ENCODE measurements at places on chromosomes 5 and 9. TPM values are rescaled to one million over a fixed set of nuclear protein-coding genes. Genes with fewer than 3 reads are reported as not detected.

The CARD6 gene
- total RNA-seq: 3.0 TPM

The IL3 gene
- total RNA-seq: not detected

DNA sequence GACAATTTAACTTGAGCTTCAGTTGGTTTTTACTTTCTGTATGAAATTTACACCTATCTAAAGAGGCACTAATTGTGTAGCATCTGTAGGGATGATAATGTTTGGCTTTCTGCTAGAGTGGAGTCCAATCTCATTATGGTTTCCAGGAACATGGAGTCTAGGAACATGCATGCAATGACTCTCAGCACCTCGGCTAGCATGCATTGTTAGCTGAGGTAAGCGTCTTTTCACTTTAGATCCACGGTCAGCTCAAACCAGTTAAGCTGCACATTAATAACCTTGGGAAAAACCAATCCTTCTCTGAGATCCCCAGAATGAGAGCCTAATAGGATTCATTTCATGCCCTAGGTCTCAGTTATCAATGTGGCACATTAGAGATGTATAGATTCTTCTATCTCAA is 7.8 kb upstream of the GDA start:
- no peak overlapping the region for H3K4me3 ChIP-seq
- DNase-seq: no peak
- peaks cover 4% of the 10 kb centered on the region for H3K27me3 ChIP-seq
- no peaks in the 10 kb centered on the region for H3K36me3 ChIP-seq
- H3K27ac ChIP-seq: no peak overlapping the region

- no peak for DNase-seq
- H3K4me1 ChIP-seq: no peaks in the 10 kb centered on the region
- H3K27me3 ChIP-seq: no peaks in the 10 kb centered on the region
- H3K4me3 ChIP-seq: no peak overlapping the region
These were observed 255.9 kb upstream of the ACO1 start for GRCh38 chr9:32128546-32128945.

DNA sequence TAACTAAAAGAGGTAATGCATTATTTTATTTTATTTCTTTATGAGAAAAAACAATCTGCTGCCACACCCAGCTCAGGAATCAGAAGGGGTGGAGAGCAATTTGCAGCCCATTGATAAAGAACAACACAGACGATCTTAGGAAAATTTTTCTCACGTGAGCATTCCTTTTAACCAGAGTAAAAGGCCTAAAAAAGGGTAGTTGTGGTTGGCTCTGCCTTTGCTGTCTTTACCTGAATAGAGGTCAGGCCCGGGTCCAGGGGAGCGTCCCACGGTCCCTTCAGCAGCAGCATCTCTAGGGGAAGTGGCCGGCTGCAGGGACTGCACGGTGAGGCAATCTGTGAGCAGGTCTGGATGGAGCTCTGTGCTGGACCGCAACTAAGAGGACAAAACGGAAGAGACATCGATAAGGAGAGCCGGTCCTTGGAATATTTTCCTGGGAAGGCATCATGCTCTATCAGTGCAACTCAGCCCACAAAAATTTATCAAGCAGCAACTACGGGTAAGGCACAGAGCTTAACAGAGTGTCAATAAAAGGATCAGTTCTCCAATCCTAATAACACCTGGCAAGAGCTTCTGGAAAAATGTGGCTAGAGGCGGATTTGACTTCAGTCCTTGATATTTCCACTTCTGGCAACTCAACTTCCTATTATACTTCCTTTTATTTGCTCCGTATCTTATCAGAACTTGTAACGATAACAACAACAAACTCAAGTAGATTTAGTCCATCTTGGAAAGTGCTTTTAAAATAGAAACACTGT is 372.8 kb upstream of the RFX3 start:
- H3K27me3 ChIP-seq: no peaks in the 10 kb centered on the region
- DNase-seq: no peak
- no peak overlapping the region for H3K27ac ChIP-seq
- H3K36me3 ChIP-seq: no peaks in the 10 kb centered on the region
- no peaks in the 10 kb centered on the region for H3K4me1 ChIP-seq

DNA sequence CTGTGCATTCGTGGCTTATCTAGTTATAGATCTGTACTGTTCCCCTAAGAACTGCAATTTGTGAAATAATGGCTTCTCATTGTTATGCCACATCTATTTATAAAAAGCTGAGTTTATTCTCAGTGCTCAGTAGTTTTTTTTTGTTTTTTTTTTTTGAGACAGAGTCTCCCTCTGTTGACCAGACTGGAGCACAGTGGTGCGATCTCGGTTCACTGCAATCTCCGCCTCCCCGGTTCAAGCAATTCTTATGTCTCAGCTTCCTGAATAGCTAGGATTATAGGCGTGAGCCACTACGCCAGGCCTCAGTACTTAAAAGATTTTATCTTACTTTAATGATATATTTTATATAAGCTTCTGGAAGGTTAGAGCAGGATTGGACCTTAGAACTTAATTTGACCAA is 19.0 kb downstream of the SEC61B start:
- H3K4me3 ChIP-seq: no peak overlapping the region
- H3K36me3 ChIP-seq: peaks cover 8% of the 10 kb centered on the region
- no peak for DNase-seq
- H3K4me1 ChIP-seq: peaks cover 13% of the 10 kb centered on the region
- H3K27me3 ChIP-seq: no peaks in the 10 kb centered on the region

DNA sequence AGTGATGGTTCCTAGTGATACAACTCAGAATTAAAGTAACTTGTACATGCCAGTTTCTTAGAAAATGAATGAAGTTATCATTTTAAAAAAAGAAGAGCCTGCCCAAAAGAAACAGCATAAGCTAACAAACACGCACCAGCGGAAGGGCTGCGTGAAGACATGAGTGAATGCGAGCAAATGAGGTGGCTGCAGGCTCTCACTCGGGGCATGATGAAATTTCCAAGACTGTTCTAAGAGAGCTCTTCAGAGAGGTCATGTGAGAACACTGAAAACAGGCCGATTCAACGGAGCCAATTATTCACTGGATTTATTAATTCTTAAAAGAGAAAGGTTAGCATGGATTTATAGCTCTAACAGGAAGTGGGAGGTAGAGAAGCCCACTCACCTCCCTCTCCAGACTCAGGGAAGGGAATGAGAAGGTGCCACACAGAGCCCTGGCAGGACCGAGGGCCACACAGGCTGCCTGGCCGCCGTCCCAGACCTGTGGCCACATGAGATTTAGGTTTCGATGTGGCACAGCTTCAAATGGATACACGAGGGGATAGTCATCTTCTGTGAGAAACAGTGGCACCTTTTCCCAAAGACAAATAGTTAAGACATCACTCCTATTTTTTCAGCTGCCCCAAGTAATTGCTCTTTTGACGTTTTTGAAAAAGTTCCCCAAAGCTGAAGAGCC is 55.5 kb downstream of the HABP4 start:
- no peak for DNase-seq
- H3K4me1 ChIP-seq: peaks cover 2% of the 10 kb centered on the region
- no peak overlapping the region for H3K27ac ChIP-seq
- no peaks in the 10 kb centered on the region for H3K27me3 ChIP-seq
- H3K4me3 ChIP-seq: no peak overlapping the region
- H3K36me3 ChIP-seq: no peaks in the 10 kb centered on the region

DNA sequence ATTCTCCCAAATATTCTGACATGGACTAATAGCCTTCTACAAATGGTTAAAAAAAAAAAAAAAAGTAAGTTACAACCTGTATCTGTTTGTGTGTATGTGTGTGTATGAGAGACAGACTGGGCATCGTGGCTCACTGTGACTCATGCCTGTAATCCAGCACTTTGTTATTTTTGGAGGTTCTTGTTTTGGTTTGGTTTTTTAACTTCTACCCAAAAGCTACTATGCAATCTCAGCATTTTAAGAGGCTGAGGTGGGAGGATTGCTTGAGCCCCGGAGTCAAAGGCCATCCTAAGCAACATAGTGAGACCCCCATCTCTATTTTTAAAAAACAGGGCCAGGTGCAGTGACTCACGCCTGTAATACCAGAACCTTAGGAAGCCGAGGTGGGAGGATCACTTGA is 17.6 kb upstream of the HAVCR1 start:
- H3K36me3 ChIP-seq: peaks cover 27% of the 10 kb centered on the region
- no peaks in the 10 kb centered on the region for H3K27me3 ChIP-seq
- DNase-seq: peak; percentile 44
- no peak overlapping the region for H3K4me3 ChIP-seq
- H3K27ac ChIP-seq: peak overlapping the region; percentile 68
- H3K4me1 ChIP-seq: peaks cover 58% of the 10 kb centered on the region

DNA sequence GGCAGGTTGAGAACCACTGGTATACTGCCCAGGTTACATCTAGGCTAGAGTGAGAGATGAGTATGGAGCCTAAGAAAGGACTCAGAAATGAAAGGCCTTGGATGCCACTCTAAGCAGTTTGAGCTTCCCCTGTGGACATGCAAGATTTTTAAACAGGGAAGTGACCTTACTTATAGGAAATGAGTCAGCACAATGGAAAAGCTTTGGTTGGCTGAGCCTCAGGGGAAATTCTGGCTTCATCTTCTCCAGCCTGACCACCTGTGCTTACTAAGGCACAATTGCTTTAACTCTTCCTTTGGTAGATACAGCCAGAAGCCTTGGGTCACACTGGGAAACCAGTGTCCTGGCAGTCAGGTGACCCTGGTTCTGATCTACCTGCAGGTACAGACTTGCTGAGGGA is 380.2 kb upstream of the ZNF462 start:
- DNase-seq: no peak
- no peak overlapping the region for H3K4me3 ChIP-seq
- no peaks in the 10 kb centered on the region for H3K36me3 ChIP-seq
- no peaks in the 10 kb centered on the region for H3K4me1 ChIP-seq
- H3K27ac ChIP-seq: no peak overlapping the region
- no peaks in the 10 kb centered on the region for H3K27me3 ChIP-seq

- H3K4me3 ChIP-seq: no peak overlapping the region
- no peaks in the 10 kb centered on the region for H3K36me3 ChIP-seq
- H3K27me3 ChIP-seq: peaks cover 4% of the 10 kb centered on the region
- no peak for DNase-seq
- no peak overlapping the region for H3K27ac ChIP-seq
These were observed 51.3 kb upstream of the GADD45G start for GRCh38 chr9:89553451-89554010.

DNA sequence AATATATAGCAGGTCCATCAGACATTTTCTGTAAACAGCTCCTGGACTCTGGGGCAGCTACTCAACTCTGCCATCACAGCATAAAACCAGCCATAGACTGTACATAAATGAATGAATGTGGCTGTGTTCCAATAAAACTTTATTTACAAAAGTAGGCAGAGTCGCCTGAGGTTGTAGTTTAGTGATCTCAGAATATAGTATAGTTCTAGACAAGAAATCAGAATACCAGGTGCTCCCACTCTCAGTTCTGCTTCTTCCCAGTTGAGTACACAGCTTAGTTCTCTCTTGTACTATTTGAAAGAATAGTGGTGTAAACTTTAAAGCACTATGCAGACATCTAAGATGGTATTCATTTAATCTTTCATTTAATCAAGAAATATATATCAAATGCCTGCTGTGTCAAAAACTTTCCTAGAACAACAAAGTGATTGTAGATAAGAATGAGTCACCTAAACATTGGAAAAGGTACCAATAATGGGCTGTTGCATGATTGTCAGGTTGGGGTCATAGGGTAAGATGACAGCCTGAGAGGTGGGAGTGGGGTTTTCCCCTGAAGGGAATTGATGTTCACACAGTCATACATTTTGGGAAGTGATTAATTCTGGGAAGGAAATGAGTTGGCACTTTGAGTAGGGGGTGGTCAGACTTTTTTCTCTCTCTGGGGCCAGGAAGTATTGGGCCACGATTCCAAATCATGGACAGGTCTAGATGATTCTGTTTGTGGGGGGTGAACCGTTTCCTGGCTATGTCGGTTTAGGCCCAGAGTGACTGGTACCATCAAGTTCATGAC is 37.0 kb downstream of the TNFSF8 start:
- peaks cover 67% of the 10 kb centered on the region for H3K4me1 ChIP-seq
- H3K27me3 ChIP-seq: no peaks in the 10 kb centered on the region
- H3K36me3 ChIP-seq: peaks cover 46% of the 10 kb centered on the region
- no peak for DNase-seq
